ENCODE measurements at places on chromosomes 4 and X. TPM values are rescaled to one million over a fixed set of nuclear protein-coding genes. Genes with fewer than 3 reads are reported as not detected.

DNA sequence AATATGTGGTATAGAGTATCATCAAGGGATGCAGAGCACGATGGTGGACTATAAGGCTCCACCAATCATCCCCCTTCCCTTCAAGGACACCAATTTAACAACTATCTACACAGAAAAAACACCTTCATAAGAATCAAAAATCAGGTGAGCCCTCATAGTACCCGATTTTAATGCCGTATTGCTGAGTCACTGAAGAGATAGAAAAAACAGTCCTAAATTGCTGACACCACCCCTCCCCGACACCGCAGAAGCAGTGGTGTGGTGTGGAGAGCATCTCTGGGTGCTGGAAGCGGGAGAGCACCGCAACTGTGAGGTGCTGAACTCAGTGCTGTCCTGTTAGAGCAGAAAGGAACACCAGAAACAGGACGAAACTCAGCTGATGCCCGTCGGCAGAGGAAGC is 49.3 kb downstream of the ABCB7 start:
- H3K4me1 ChIP-seq: no peaks in the 10 kb centered on the region
- no peak overlapping the region for H3K27ac ChIP-seq
- H3K27me3 ChIP-seq: no peaks in the 10 kb centered on the region
- no peak for DNase-seq
- no peak overlapping the region for H3K4me3 ChIP-seq
- H3K36me3 ChIP-seq: no peaks in the 10 kb centered on the region

DNA sequence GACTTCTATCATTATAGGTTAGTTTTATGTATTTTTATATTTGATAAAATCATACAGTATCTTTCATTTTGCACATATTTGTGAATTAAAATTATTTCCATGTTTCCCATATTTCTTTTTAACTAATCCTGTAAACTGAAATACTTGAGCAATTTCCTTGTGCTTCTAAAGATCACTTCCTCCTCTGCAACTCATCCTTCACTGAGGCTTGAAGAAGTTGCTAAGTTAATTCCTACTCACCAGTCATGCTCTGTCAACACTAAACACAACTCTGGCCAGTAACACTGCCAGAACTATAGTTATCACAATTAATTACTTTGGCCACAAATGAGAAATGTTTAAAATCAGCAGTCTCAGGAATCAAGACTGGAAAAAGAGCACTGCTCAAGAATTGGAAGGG is 6.7 kb downstream of the SPATA4 start:
- no peak overlapping the region for H3K4me3 ChIP-seq
- H3K27ac ChIP-seq: no peak overlapping the region
- H3K27me3 ChIP-seq: no peaks in the 10 kb centered on the region
- DNase-seq: no peak

GRCh38 chrX:47796433-47796906 is 40.2 kb upstream of the ZNF81 start:
- no peaks in the 10 kb centered on the region for H3K4me1 ChIP-seq
- H3K27me3 ChIP-seq: peaks cover 2% of the 10 kb centered on the region
- no peak for DNase-seq
- H3K36me3 ChIP-seq: no peaks in the 10 kb centered on the region

GRCh38 chr4:206054-206453 is 81.8 kb downstream of the ZNF718 start:
- no peaks in the 10 kb centered on the region for H3K27me3 ChIP-seq
- no peaks in the 10 kb centered on the region for H3K4me1 ChIP-seq
- no peak overlapping the region for H3K27ac ChIP-seq
- H3K36me3 ChIP-seq: no peaks in the 10 kb centered on the region
- DNase-seq: no peak
- no peak overlapping the region for H3K4me3 ChIP-seq

- H3K4me1 ChIP-seq: no peaks in the 10 kb centered on the region
- H3K27me3 ChIP-seq: no peaks in the 10 kb centered on the region
- no peak for DNase-seq
- no peak overlapping the region for H3K4me3 ChIP-seq
- H3K27ac ChIP-seq: no peak overlapping the region
Measured at GRCh38 chr4:137635108-137635507, 102.8 kb upstream of the PCDH18 start.

The MAGEB2 gene
- not detected for total RNA-seq

The TIGD2 gene
- 4.2 TPM for total RNA-seq

DNA sequence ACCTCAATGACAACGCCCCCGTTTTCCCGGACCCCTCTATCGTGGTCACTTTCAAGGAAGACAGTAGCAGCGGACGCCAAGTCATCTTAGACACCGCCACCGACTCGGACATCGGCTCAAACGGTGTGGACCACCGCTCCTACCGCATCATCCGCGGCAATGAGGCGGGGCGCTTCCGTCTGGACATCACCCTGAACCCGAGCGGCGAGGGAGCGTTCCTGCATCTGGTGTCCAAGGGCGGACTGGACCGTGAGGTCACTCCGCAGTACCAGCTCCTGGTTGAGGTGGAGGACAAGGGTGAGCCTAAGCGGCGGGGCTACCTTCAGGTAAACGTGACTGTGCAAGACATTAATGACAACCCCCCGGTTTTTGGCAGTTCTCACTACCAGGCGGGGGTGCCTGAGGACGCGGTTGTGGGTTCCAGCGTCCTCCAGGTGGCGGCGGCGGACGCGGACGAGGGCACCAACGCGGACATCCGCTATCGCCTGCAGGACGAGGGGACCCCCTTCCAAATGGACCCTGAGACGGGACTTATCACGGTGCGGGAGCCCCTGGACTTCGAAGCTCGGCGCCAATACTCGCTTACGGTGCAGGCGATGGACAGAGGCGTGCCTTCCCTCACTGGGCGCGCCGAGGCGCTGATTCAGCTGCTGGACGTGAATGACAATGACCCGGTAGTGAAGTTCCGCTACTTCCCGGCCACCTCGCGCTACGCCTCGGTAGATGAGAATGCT is 2.2 kb downstream of the FAT4 start:
- no peak overlapping the region for H3K27ac ChIP-seq
- peak; percentile 47 for DNase-seq
- peaks cover 43% of the 10 kb centered on the region for H3K4me1 ChIP-seq
- no peaks in the 10 kb centered on the region for H3K36me3 ChIP-seq
- H3K4me3 ChIP-seq: peak overlapping the region; percentile 58

The MCTS1 gene
- total RNA-seq: 63.2 TPM

The PRRG3 gene
- total RNA-seq: not detected

The CNKSR2 gene
- 0.48 TPM for total RNA-seq

The POLR2B gene
- 148 TPM for total RNA-seq

The CISD2 gene
- total RNA-seq: 26.5 TPM

DNA sequence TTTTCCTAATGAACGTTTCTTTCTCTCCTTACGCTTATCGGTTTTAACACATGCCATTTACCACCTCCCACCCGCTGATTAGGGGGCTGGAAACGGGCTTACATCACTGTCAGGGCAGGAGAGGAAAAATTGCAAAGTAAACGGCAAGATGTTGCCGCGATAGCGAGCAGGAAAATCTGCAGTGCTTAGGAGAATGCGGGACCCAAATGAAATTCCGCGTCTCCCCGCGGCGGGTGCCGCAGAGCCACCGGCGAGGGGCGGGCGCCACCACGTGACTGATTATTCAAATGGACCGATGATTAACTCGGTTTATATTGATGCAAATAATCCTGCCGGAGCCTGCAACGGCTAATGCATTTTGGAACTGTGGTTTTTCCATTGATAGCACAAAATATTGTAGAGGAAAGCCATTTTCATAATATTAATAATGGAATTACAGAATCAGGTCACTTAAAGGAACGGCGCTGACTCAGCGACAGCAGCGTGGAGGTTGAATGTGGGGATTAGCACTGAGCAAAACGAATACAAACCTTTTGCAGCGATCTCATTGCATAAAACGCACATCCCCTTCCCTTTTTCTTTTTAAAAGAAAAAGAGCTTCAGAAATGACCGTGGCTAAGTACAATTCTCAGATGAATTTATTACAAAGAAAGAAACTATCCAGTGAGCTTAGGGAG is 224.2 kb downstream of the STIM2 start:
- no peaks in the 10 kb centered on the region for H3K36me3 ChIP-seq
- no peak overlapping the region for H3K27ac ChIP-seq
- H3K27me3 ChIP-seq: peaks cover 16% of the 10 kb centered on the region
- no peak overlapping the region for H3K4me3 ChIP-seq
- peaks cover 9% of the 10 kb centered on the region for H3K4me1 ChIP-seq

DNA sequence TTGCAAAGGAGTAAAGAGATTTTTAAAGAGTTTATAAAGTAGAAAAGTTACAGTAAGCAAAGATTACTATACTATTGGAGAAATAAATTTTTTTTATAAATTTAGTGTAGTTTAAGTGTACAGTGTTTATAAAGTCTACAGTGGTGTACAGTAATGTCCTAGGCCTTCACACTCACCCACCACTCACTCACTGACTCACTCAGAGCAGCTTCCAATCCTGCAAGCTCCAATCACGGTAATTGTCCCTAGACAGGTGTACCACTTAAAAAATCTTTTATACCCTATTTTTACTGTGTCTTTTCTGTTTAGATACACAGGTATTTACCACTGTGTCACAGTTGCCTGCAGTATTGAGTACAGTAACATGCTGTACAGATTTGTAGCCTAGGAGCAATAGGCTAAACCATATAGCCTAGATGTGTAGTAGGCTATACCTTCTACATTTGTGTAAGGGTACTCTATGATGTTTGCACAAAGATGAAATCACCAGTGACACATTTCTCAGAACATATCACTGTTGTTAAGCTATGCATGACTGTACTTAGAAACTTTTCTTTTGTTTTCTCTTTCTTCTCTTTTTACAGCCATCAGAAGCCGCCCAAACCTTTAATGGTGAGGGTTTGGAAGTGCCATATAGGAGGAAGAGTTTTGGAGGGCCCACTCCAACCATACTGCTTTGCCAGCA is 11.8 kb upstream of the SH3RF1 start:
- no peak overlapping the region for H3K4me3 ChIP-seq
- H3K4me1 ChIP-seq: no peaks in the 10 kb centered on the region
- no peaks in the 10 kb centered on the region for H3K36me3 ChIP-seq
- H3K27ac ChIP-seq: no peak overlapping the region

Measured in endothelial cell of umbilical vein (primary cell).